ENCODE measurements at places on chromosomes 2 and 18. TPM values are rescaled to one million over a fixed set of nuclear protein-coding genes. Genes with fewer than 3 reads are reported as not detected.

ALPI gene
- polyA plus RNA-seq: not detected

PID1 gene
- 49.7 TPM for polyA plus RNA-seq

RAPH1 gene
- polyA plus RNA-seq: 32.6 TPM

SERPINB8 gene
- 2.1 TPM for polyA plus RNA-seq

UGT1A10 gene
- not detected for polyA plus RNA-seq

D2HGDH gene
- polyA plus RNA-seq: 16.6 TPM

KRTCAP3 gene
- 3.1 TPM for polyA plus RNA-seq

CD8B gene
- polyA plus RNA-seq: 0.66 TPM

POMC gene
- 1.9 TPM for polyA plus RNA-seq

PLB1 gene
- 2.2 TPM for polyA plus RNA-seq

CPO gene
- 0.17 TPM for polyA plus RNA-seq

IL1RN gene
- polyA plus RNA-seq: 1.7 TPM

CIDEA gene
- not detected for polyA plus RNA-seq

IMP4 gene
- polyA plus RNA-seq: 39.9 TPM

AQP4 gene
- 0.46 TPM for polyA plus RNA-seq

GGCX gene
- 24.8 TPM for polyA plus RNA-seq

TUBB8B gene
- polyA plus RNA-seq: not detected

PLCD4 gene
- polyA plus RNA-seq: 29.1 TPM

LOXL3 gene
- polyA plus RNA-seq: 6.7 TPM

RFTN2 gene
- polyA plus RNA-seq: 19.4 TPM

NAT8 gene
- polyA plus RNA-seq: not detected

CFAP65 gene
- not detected for polyA plus RNA-seq
